ENCODE measurements at places on chromosomes 2 and 18.

GRCh38 chr2:235390108-235390815 lies 103.6 kb upstream of the AGAP1 start:
- DNase-seq = no peak

DNA sequence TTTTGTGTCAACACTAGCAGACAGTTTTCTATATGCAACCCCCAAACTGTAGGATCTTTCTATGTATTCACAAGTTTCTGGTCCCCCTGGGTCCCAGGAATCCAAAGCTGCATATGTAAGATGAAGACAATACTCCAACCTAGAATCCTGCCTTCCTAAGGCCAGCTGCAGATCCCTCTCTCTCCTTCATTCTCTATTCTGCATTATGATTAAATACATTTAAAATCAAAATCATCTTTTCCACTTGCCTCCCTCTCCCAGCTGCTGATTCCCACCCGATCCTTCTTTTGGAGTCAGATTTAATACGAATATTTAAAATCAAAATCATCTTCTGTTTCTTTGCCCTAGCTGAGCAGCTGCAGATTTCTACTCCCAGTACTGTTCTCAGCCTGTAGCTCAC lies 783.0 kb upstream of the ZEB2 start:
- no peak for DNase-seq

DNA sequence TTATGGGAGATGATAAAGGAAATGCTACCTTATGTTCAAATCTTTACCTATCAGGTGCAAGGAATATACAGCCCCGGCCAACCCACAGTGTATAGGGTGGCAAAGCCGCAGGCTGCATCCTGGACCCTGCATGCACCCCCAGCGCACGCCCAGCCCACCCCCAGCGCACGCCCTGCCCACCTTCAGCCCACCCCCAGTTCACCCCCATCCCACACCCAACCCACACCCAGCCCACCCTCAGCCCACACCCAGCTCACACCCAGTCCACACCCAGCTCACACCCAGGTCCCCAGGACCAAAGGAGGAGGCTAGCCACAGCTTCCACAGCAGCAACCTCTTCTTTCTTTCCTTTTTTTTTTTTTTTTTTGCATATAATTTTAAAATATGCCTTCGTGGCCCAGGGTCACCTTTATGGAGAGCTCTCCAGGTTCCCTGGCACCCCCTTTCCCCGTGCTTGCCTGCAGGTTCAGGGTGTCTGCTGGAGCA lies 120.9 kb downstream of the PTGR3 start:
- no peak for DNase-seq

GRCh38 chr2:195368249-195369217 lies 288.5 kb upstream of the SLC39A10 start:
- no peak for DNase-seq

DNA sequence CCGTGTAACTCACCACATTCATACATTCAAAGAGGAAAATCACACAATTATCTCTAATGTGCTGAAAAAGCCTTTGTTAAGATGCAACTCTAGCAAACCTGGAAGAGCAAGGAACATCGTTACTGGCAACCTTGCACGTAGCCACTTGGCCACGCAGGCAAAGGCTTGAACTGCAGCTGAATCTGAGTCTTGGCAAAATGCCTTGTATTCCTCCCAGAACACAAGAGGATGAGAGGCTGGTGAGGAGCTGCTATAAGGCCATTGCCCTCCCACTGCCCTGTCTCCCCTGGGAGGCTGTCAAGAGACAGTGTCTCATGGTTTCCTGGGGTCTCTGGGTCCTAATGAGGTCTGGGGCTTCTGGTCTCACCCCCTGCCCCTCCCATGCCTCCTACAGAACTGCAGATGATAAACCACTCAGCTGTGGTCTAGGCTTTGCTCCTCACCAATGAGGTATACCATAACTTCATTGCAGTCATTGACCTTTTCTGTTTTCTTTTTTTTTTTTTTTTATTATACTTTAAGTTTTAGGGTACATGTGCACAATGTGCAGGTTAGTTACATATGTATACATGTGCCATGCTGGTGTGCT lies 141.4 kb downstream of the SPP2 start:
- no peak for DNase-seq

GRCh38 chr2:7167801-7168411 lies 250.7 kb downstream of the RNF144A start:
- DNase-seq = no peak

- DNase-seq = no peak
Measured at GRCh38 chr2:98764499-98764898, 33.6 kb upstream of the MGAT4A start.

- DNase-seq = no peak
Measured at GRCh38 chr2:138516030-138516704, 14.6 kb downstream of the SPOPL start.

DNA sequence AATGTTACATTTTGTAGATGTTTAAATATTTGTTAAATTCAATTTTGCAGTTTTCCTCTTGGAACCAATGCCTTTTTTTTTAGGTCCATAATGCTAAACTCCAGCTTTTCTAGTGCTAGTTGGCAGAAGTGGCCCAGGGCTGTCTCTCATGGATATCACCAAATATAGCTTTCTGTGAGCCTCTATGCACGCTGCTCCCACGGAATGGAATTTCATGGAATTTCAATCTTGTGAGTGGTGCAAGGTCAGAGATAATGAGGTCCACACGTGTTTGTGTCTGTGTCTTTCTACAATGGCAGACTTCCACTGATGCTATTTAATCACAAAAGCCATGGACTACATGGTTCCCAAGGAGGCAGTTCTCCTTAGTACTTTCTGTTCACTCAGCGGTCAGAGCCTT lies 191.5 kb upstream of the PARD3B start:
- DNase-seq = no peak

DNA sequence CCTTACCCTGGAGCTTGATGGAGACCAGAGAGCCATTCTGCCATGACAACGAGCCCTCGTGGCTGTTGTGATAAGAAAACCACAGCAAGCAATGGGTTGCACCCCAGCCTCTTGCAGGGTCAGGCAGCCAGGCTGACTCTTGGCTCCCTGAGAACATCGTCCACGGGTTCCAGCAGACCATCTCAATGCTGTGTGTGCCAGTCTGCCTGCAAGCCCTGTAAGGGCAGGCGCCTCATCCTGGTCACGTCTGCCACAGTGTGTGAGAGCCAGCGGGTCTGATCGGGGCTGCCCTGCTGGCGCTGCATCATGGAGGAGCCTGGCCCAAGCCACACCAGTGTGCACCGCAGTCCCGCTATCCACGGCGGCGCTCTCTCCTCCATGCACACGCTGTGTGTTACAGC lies 71.0 kb upstream of the MGAT4A start:
- no peak for DNase-seq

GRCh38 chr2:104378853-104379374 lies 475.0 kb upstream of the POU3F3 start:
- peak; percentile 10 for DNase-seq

DNA sequence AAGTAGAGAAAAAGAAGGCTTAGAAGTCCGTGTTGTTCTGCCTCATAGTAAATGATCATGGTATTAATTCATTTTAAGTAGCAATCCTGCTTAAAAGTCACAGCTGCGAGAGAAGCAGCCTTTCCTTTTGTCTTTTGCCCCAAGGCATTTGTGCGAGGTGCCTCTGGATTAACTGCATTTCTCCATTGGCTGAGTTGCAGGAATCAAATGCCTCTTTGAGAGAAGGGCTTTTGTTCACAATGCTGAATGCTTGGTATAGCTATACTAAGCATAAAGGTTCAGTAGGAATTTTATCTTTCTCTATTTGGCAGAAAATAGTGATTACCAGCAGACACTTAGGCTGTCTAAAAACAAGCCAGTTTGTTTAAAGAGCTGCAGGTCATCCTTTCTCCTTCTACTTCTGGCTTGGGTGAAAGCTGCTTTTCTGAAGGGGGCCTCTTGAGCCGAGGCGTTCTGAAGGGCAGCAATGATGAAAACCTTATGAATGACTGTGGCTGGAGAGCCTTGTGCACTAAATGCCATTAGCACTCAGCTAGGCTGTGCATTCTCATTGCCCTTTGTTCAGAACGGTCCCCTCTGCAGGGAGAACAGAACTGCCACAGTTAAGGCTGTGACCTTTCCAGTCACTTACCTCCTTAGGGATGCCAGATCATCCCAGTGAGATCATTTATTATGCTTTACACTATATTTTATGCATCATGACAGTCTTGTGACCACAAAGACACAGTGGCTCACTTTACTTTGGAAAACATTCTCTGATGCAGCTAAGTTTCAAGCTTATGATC lies 68.8 kb upstream of the TMEM87B start:
- DNase-seq = no peak

DNA sequence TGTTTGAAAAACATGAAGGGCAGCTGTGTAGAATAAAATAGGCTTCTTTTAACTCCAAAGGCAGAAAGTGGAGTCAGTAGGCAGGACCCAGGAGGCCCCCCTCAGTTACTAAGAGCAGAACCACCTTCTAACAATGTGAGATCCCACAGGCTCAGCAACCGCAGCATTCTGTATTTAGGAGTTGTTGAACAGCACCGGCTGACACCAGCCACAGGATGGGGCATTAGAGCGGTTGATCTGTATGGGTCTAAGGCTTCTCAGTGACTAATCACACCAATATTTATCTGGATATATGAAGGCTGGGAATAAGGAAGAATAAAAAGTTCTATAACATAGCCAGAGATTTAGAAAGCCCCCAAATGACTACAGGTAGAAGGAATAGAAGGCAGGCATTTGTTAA lies 51.7 kb downstream of the MYO5B start:
- no peak for DNase-seq

- DNase-seq = no peak
Measured at GRCh38 chr2:229392196-229392595, 121.1 kb upstream of the PID1 start.

GRCh38 chr2:207008105-207008990 lies 69.0 kb downstream of the CPO start:
- DNase-seq = no peak

GRCh38 chr2:126900646-126901319 lies 2.1 kb downstream of the TEX51 start:
- DNase-seq = no peak

DNA sequence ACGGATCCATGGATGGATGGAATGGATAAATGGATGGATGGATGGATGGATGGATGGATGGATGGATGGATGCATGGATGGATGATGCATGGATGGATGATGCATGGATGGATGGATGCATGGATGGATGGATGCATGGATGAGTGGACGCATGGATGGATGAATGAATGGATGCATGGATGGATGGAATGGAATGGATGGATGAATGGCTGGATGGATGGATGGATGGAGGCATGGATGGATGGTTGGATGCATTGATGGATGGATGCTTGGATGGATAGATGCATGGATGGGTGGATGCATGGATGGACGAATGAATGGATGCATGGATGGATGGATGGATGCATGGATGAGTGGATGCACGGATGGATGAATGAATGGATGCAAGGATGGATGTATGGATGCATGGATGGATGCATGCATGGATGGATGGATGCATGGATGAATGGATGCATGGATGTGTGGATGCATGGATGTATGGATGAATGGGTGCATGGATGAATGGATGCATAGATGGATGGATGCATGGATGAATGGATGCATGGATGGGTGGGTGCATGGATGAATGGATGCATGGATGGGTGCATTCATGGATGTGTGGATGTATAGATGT lies 209.2 kb downstream of the ALPK2 start:
- DNase-seq = no peak

DNA sequence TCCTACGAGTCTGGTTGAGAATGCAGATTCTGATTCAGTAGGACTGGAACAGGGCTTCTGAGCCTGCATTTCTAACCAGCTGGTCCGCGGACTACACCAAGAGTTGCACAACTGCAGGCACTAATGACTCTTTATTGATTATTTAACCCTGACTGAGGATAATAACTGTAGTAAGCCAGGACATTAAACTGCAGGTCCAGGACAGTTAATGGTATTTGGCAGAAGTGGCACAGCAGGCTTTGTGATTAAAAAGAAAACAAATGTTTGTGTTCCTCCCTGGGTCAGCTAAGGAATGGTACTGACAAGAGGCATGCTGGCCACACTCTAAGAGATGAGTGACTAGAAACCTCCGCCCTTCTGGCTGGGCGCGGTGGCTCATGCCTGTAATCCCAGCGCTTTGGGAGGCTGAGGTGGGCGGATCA lies 59.4 kb downstream of the ALPK2 start:
- peak; percentile 15 for DNase-seq

Data from body of pancreas (tissue), 4 donors.